ENCODE measurements at places on chromosomes 4 and X. TPM values are rescaled to one million over a fixed set of nuclear protein-coding genes. Genes with fewer than 3 reads are reported as not detected.

- no peaks in the 10 kb centered on the region for H3K27me3 ChIP-seq
- H3K4me1 ChIP-seq = no peaks in the 10 kb centered on the region
- H3K27ac ChIP-seq = no peak overlapping the region
- DNase-seq = no peak
- H3K36me3 ChIP-seq = no peaks in the 10 kb centered on the region
- H3K4me3 ChIP-seq = no peak overlapping the region
Observed at GRCh38 chr4:82593411-82593810, 31.6 kb upstream of the TMEM150C start.

GRCh38 chr4:171538601-171539100, 274.6 kb upstream of the GALNTL6 start:
- H3K27ac ChIP-seq = no peak overlapping the region
- H3K4me1 ChIP-seq = no peaks in the 10 kb centered on the region
- H3K36me3 ChIP-seq = peaks cover 3% of the 10 kb centered on the region
- H3K27me3 ChIP-seq = no peaks in the 10 kb centered on the region

DNA sequence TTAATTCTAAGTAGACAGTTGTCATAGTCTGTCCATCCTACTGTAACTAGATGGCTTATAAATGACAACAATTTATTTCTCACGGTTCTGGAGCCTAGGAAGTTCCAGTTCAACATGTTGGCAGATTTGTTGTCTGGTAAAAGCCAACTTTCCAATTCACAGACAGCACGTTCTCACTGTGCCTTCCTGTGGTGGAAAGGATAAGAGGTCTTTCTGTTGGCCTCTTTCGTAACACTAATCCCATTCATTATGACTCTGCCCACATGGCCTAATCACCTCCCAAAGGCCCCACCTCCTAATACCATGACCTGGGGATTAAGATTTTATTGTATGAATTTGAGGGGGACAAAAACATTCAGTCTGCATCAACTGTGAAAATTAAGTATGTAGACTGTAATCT, 83.2 kb downstream of the GALNTL6 start:
- H3K27ac ChIP-seq = no peak overlapping the region
- H3K4me1 ChIP-seq = no peaks in the 10 kb centered on the region
- no peak overlapping the region for H3K4me3 ChIP-seq
- DNase-seq = no peak

GRCh38 chr4:70538869-70539268, 20.5 kb downstream of the AMTN start:
- H3K4me3 ChIP-seq = no peak overlapping the region
- no peak overlapping the region for H3K27ac ChIP-seq

BCORL1 gene
- total RNA-seq = 12.1 TPM

MAOB gene
- 20.6 TPM for total RNA-seq

All from left lung (tissue), 14 donors.